ENCODE measurements at places on chromosomes 16 and 17.
A peak's percentile ranks its signal among the peaks of the same experiment; 100 is the strongest.

DNA sequence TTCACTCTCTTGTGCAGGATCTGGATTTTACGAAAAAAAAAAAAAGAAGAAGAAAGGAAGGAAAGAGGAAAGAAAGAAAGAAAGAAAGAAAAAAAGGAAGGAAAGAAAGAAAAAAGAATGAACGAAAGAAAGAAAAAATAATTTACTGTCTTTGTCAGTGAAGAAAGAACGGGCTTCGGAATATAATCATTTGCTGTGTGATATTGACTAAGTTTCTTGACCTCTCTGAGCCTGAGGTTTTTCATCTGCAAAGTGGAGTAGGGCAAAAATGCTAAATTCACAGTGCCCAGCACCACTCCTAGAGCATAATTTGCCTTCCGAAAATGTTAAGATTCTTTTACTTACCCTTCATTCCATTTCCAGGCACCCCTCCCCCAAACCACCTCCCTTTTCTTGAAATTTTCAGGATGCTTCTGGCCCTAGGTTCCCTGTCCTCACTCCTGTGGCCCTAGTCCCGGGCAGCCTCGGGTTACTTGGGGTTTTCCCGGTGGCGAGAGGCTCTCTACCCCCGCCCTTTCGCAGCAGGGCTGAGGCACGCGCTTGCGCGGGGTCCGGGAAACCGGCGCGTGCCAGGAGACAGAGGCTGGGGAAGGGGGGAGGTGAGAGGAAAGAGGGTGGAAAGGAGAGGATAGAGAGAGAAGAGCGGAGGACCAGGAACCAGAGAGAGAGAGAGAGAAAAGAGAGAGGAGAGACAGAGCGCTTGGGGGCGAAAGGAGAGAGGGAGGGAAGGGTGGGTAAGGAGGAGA, at the start of gene CNTNAP1:
TSS of gene CNTNAP1 (plus strand) at position 556 of the 746 bp plus-strand sequence. CDS start 299 bp downstream, outside the sequence.
- DNase-seq: no peak

DNA sequence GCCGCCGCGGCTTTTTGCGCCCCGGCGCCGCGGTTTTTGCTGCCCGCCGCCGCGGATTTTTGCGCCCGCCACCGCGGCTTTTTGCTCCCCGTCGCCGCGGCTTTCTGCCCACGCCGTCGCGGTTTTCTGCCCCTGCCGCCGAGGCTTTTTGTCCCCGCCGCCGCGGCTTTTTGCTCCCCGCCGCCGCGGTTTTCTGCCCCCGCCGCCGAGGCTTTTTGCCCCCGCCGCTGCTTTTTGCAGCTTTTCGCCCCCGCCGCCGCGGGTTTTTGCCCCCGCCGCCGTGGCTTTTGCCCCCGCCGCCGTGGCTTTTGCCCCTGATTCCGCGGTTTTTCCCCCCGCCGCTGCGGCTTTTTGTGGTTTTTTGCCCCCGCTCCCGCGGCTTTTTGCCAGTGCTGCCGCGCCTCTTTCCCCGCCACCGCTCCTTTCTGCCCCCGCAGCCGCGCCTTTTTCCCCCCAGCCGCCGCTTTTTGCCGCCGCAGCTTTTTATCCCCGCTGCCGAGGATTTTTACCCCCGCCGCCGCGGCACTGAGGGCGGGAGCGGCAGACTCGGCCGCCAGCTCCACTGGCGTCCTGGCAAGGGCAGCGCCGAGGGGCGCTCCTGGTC, 518.6 kb upstream of the WSB1 start:
- no peak for DNase-seq

DNA sequence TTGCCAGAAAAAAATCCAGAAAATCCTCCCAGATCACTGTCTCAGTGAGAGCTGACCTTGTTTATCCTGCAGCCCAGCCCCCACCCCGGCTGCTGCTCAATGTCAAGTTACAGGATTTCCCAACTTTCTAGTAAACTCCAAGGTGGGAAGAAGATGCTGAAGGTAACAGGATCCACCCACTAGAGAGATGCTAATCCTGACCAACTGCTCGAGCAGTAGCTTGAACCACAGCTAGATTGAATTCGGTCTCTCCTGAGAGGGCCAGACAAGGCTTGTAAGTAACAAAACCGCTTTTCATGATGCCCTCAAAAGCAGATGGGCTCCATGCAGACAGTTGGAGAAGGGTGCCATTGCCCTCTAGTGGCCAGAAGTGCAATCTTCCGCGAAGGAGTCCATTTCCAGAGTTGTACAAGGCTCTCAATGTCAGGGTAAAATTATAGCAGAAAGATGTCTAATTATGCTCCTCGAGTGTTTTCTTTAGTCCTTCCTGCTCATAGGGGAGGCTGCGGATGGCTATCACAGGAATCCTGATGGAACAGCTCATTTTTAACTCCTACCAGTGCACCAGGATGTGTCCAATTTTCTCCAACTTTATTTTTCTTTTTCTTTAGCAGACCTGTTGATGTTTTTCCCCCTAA, 3.9 kb downstream of the CDH11 start:
- DNase-seq: peak; percentile 30

- DNase-seq: no peak
Observed at GRCh38 chr17:30391534-30391933, 12.8 kb downstream of the CPD start.

- no peak for DNase-seq
Observed at GRCh38 chr16:14199624-14200023, 128.5 kb downstream of the MRTFB start.

DNA sequence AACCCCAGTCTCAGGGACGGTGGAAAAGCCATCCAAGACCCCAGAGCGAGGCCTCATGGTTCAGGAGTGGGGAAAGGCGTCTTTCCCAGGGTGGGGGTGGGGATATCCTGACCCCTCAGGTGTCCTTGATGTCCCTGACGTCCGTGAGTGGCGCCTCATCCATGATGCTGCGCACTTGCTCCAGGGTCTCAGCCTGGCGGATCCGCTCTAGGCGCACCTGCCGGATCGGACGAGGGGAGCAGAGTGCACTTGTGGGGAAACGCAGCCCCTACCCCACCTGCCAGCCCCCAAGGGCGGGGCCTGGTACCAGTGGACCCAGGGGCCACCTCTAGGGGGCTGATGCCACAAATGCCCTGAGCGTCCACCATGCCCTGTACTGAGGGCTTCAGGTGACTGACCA, 20.2 kb downstream of the RABEP2 start:
- no peak for DNase-seq

GRCh38 chr17:10758062-10758461, 28.2 kb upstream of the TMEM220 start:
- DNase-seq: no peak

DNA sequence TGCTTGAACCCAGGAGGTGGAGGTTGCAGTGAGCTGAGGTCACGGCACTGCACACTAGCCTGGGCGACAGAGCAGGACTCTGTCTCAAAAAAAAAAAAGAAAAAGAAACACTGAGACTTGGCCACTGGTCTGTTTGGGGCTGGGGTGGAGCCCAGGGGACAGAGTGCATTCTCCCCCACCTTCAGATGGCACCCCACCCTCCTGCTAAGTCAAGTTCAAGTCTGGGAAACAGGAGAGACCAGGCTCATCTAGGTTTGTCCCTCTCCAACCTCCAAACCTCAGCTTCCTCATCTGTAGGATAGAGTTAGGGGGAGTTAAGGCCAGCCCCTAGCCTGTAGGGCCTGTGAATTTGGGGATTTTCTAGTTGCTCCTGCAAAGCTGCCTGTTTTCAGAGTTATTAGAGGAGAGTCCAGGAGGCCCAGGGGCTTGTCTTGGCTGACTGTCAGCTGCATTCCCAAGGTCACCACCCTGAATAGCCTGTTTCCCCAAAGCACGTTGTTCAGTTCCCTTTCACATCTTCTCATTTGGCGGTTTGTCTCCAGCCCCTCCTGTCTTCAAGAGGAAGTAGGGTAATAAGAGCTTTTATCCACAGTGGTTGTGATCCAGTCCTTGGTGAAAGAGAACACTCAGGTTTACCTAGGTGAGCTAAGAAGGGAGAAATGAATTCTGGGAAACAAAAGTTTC, 2.2 kb downstream of the MT3 start:
- peak; percentile 64 for DNase-seq

DNA sequence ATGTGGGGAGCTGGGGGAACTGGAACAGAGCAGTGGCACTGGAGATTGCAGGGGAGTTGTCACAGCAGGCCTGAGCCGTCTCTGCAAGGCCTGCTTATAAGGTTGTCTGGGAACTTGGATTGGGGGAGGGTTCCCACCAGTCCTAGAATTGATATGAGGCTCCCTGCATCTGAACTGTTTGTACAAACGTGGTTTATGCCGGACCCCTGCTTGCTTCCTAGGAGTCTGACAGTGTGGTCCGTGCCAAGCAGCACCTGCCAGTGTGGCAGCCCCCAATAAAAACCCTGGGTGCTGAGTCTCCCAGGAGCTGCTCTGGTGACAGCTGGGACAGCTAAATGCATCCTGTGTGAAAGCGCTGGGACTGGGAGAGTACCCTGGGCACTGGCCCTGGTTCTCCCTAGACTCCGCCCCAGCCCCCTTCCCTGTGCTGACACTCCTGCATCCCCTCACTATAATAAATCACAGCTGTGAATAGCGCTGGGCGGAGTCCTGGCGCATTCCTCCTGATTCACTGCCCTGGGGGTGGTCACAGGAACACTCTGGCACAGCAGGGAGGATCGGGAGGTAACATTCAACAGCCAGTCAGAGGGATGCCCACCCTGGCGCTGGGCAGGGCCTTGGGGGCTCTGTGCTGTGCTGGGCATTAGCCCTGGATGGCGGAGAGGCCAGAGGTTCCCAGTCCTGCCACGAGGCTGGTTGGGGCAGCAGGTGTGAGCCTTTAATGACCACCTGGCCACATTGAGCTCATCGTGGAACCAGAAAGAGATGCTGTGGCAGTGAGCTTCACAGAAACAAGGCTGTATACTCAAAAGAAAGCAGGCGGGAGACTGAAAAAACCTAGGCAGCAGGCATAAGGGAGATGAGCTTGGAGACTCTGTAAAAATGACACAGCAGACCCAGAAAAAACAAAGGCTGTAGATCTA, 45.6 kb downstream of the RMI2 start:
- DNase-seq: no peak

DNA sequence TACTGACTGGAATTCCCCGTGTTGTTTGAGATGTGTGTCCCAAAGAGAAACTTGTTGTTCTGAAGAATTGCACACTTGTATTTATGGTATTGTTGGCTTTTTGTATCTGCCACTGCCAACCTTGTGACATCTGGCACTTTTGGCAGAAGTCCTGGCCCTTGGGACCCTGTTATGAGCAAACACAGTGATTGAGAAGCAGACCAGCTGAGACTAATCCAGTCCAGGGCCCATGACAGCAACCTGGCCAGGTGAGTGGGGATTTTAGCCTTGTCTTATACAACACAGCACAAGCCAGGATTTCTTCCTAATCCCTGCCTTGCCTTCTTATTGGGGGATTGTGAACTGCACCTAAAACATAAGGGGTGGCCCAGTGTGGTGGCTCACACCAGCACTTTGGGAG, 80.0 kb downstream of the NTN1 start:
- DNase-seq: no peak

DNA sequence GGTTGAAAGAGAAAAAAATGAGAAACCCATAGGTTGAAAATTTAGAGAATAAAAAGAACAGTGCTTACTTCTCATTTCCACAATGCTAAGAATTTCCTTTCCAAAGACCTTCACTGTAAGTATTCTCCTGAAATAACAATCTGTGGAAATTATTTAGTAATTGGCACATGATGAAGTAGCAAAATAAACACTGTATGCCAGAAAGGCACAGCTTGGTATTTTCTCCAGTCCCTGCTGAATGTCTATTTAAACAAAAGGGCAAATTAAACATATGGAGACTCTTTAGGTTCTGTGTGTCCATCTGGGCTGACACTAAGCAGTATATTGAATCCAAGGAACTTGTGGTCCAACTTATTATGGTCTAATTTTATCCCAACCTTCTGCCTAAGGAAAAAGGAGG, 46.1 kb downstream of the CHCT1 start:
- no peak for DNase-seq

GRCh38 chr17:63500543-63501390, 22.4 kb upstream of the KCNH6 start:
- no peak for DNase-seq

DNA sequence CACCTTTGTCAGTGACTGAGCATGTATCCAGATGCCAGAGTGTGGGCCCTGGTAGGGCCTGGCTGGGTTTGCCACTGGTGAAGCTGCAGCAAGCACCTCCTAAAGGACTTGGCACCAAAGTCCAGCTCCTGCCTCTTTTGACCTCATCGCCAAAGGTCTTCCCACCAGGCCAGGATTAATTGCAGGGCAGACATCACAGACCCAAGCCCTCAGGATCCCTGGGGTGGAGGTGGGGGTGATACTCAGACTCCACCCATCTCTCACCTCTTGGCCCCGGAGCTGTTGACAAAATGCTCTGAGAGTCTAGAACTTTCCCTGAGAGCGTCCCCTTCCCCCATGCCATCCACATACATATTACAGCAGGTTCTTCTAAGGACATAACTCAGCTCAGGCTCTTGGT, 4.6 kb downstream of the WNT3 start:
- no peak for DNase-seq

- DNase-seq: no peak
Observed at GRCh38 chr17:32297860-32298259, 32.2 kb downstream of the RHBDL3 start.

DNA sequence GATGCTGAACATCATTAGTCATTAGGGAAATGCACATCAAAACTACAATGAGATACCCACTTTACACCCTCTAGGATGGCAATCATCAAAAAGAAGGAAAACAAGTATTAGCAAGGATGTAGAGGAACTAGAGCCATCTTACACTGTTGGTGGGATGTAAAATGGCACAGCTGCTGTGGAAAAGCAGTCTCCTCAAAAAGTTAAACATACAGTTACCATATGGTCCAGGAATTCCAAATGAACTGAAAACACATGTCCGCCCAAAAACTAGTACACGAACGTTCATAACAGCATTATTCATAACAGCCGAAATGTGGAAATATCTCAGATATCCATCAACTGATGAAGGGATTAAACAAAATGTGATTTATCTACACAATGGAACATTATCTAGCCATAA, 7.0 kb downstream of the FBF1 start:
- no peak for DNase-seq

- DNase-seq: no peak
Observed at GRCh38 chr17:56110463-56111135, 42.7 kb upstream of the ANKFN1 start.

- no peak for DNase-seq
Observed at GRCh38 chr16:31138621-31139578, 3.4 kb upstream of the PRSS8 start.

DNA sequence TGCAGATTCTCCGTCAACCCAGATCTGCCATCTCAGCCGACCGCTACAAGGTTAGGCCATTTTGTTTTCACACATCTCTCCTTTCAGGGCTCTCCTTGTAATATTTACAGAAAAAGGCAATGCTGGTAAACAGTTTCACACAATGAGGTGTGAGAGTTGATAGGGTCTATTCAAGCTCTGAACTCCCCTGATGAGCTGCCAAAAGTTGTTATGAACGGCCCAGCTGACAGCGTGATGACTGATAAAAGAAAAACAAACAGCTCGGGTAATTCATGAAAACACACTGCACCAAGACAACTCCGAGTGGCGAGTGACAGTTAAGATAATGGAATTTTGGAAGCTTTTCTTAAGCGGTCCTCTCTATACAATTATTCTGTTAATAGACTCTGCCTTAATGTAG, 68.1 kb upstream of the IRX5 start:
- DNase-seq: no peak
